ENCODE measurements at places on chromosomes 4 and X. TPM values are rescaled to one million over a fixed set of nuclear protein-coding genes. Genes with fewer than 3 reads are reported as not detected.

The HTN1 gene
- not detected for total RNA-seq

The ADGRL3 gene
- total RNA-seq = under 0.01 TPM

The GBA3 gene
- under 0.01 TPM for total RNA-seq

The GABRA4 gene
- total RNA-seq = not detected

The SASH3 gene
- not detected for total RNA-seq

The MAGEA1 gene
- total RNA-seq = not detected

The ZFP92 gene
- 0.72 TPM for total RNA-seq

The MAOB gene
- under 0.01 TPM for total RNA-seq

The TLR3 gene
- 1.7 TPM for total RNA-seq

Measured in tracheal epithelial cell (primary cell).